K562 (cell line): ENCODE measurements at places on chromosomes 7 and 10.

DNA sequence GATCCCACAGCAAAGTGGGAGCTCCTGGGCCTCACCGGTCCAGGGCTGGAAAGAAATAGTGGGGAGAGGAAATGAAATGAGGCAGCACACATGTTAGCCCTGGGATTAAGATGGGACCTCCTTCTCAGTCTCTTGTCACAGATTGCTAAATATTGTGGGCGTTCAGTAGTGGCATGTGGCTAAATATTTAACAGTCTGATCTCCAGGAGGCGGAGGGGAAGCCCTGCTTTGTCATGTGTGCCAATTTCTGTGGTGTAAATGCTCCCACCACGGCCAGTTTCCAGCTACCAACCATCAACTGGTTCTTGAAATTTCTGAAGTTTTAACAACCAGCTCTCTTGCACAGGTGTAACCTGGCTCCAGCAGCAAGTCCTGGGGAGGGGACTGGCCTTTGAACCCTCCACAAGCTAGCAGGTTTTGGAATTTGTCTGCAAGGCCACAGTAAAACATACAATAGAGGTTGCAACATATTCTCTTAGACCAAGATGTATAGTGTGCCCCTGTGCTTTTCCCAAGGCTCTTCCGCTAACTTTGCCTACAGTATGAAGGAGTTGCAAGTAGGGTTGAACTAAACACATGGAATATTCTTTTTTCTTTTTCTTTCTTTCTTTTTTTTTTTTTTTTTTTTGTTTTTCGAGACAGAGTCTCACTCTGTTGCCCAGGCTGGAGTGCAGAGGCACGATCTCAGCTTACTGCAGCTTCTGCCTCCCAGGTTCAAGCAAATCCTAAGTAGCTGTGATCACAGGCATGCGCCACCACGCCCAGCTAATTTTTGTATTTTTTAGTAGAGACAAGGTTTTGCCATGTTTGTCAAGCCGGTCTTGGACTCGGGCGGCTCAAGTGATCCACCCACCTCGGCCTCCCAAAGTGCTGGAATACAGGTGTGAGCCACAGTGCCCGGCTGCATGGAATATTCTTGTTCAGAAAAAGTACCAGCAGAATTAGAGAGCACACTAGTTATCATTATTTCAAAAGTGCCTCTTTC, 103.1 kb upstream of the PCBD1 start:
- DNase-seq, result no peak

DNA sequence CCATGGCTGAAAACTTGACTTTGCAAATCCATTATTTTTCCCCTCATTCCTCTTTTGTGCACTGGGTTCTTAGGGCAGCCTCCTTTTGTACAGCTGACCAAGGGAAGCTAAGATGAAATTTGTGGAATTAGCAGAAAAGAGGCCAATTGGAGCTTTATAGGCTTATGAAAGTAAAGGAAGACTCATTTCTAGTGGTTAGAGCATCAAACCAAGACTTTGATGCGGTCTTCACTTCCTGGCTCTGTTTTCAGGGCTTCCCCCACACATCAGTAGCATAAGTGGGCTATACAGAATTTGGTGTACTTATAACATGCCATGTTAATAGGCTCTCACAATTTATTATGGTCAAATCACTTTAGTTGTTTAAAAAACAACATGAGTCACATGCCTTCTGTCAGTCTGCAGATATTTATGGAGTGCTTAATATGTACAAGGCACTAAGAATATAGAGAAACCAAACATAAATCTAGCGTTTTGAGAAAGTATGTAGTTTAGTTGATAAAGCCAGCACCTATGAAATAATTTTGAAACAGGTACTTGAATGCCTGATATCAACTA, 5.7 kb downstream of the AUTS2 start:
- DNase-seq, result no peak

GRCh38 chr10:52351914-52352330, 37.8 kb downstream of the DKK1 start:
- DNase-seq, result no peak

- DNase-seq, result no peak
These were observed 6.7 kb downstream of the ZNF3 start for GRCh38 chr7:100074841-100075240.

DNA sequence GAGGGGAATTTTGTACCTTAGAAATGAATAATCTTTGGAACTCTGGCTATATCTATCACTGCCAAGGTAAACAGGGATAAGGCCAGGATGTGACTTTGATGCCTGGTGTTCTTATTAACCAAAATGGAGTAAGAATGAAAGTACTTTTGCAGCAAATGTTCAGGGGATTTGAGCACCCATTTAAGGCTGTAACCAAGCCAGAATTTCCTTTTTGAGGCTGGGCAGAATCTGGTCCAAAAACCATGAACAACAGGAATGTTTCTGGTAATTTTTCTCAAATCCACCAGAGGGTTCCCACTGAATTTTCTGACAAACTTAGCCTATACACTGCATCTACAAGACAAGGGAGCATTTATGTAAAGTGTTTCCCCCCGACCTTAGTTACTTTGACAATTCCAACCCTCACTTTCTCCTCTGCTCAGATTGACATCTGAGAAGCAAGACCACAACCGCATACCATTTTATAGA, 120.6 kb downstream of the BAMBI start:
- DNase-seq, result no peak

- DNase-seq, result no peak
These were observed 235.1 kb upstream of the CACNA2D1 start for GRCh38 chr7:82678716-82679115.

DNA sequence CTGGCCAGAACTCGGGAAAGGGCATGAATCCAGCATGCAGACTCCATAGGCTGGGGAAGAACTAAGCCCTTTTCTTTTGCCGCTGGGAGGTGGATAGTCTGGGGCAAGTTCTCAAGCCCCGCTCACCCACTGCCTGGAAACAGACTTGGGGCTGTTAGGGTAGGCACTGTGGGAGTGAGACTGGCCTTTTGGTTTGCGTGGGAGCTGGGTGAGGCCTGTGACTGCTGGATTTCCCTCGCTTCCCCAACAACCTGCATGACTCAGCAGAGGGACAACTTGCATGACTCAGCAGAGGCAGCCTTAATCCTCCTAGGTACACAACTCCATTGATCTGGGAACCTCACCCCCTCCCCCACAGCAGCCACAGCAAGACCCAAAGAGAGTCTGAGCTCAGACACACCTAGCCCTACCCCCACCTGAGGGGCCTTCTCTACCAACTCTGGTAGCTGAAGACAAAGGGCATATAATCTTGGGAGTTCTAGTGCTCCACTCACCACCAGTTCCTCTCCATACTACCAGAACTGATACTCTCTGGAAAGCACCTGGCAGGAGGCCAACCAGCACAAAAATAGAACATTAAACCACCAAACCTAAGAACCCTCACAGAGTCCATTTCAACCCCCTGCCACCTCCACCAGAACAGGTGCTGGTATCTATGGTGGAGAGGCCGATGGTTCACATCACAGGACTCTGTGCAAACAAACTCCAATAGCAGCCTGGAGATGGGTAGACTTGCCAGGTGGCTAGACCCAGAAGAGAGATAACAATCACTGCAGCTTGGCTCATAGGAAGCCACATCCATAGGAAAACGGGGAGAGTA, 81.4 kb upstream of the LAMB4 start:
- peak; percentile 94 for DNase-seq

DNA sequence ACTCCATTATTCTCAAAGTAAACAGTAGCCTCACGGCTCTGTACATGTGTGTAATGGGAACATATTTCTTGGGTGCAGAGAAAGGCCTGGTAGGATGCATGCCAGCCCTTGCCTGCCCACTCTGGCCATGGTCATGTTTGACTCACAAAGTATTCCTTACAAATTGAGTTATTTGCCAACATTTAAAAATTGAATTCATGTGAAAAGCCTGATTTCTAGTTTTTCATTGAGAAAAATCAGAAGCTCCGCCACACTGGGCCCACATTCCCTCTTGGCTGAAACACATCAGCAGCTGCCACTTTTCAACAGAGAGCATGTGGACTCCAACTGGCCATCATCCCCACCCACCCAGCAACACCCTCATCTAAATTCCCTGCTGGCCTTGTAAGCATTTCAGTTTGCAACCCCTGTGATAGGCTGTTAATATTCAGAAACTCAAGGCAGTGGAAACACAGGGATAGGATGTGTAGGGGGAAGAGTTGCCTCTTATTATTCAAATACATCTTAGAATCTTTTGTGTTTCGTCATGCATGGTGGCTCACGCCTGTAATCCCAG, 40.9 kb downstream of the CDH23 start:
- DNase-seq, result no peak

- DNase-seq, result no peak
These were observed 50.7 kb downstream of the VIM start for GRCh38 chr10:17278607-17279240.

- DNase-seq, result no peak
These were observed 26.4 kb downstream of the RHOBTB1 start for GRCh38 chr10:60917331-60918280.

DNA sequence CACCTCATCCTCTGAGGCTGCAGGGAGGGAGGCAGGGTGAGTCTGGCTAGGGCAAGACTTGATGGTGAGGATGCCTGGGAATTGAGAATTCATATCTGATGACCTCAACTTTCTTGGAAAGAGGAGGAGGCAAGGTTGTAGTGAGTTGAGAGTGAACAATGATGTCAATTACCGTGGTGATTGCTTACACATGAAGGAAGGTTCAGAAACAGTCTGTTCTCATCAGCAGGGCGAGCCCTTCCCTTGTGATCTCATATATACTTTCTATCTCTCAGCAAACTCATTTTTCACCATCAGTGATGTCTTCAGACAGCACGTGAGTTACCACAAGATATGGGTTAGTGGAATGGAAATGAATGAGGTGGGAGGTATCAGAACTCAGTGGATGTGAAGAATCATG, 20.1 kb upstream of the COL13A1 start:
- no peak for DNase-seq

- no peak for DNase-seq
These were observed 10.9 kb upstream of the SP8 start for GRCh38 chr7:20797462-20798080.

GRCh38 chr10:47370878-47371277, 13.2 kb downstream of the ZNF488 start:
- DNase-seq, result no peak

DNA sequence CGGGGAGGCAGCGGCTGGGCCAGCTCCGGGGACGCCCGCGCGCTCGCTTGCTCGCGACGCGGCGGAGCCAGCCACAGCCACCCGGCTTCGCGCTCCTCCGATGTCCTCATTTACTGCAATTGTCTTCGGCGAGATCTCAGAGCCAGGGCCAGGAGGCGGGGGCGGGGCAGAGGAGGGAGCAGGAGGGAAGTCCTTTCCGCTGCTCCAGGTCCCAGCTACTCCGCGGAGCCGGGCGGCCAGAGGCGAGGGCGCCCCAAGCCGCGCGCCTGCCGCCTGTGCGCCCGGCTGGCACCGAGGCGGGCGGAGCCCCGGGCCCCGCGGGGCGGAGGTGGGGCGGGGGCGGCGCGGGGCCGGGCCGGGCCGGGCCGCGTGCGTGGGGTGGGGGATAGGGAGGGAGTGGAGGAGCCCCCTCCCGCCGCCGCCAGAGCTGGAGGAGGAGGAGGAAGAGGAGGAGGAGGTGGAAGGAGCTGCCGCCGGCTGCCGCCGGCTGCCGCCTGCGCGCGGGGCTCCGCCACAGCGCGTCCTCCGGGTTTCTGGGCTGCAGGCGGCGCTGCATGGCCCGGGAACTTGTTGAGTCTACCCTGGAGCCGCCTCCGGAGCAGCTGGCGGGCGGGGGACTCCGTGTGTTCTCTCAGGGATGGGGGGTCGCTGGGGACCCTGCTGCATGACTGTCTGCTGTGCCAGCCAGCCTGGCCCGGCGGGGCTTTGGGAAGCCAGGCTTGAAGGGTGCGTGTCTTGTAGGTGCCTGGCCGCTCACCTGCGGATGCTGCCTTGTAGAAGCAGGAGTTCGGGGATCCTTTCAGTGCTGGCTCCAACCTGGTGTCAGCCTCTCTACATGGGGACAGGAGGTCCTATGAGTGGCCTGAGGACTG, at the start of gene INSYN2A:
TSS of gene INSYN2A (minus strand) at position 310 of the 872 bp plus-strand sequence. CDS start 20,196 bp downstream, outside the sequence.
- DNase-seq, result no peak

GRCh38 chr7:130649004-130649790, 19.4 kb downstream of the COPG2 start:
- no peak for DNase-seq

- DNase-seq, result no peak
These were observed 102.1 kb upstream of the MDFIC start for GRCh38 chr7:114819616-114820362.

GRCh38 chr7:76050545-76050944, 2.6 kb downstream of the MDH2 start:
- peak; percentile 37 for DNase-seq
